Gastrocnemius medialis (tissue), 4 donors: ENCODE measurements at places on chromosomes 11 and 22. TPM values are rescaled to one million over a fixed set of nuclear protein-coding genes. Genes with fewer than 3 reads are reported as not detected.
A peak's percentile ranks its signal among the peaks of the same experiment; 100 is the strongest.

DNA sequence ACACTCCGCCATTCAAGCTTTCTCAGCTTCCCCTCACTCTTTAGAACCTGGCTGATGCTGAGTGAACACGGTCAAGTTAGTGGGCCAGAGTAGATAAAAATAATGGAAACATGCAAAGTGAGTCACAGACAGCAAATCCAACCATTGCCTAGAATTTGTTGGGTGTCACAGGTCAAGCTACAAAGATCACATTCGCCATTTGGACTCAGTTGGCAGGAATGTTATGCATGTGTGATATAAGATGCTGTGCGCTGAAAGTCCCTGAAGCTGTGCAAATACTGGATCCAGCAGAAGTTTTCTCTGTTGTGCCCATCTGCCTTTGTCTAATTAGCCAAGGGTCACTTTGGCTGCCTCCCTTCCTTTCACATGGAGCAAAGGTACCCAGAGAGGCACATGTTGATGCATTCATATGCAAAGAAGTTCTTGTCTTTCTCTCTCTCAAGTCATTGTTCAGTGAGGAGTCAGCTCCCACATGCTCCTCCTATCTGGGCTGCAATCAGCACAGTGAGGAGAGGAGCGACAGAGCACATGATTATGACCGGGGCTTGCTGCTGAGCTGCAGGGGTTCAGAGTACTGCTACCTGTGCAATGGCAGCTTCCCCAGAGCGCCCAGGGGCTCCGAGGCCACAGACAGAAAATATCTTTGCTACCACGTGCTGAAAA is 39.7 kb downstream of the FLI1 start:
- no peak for DNase-seq

DNA sequence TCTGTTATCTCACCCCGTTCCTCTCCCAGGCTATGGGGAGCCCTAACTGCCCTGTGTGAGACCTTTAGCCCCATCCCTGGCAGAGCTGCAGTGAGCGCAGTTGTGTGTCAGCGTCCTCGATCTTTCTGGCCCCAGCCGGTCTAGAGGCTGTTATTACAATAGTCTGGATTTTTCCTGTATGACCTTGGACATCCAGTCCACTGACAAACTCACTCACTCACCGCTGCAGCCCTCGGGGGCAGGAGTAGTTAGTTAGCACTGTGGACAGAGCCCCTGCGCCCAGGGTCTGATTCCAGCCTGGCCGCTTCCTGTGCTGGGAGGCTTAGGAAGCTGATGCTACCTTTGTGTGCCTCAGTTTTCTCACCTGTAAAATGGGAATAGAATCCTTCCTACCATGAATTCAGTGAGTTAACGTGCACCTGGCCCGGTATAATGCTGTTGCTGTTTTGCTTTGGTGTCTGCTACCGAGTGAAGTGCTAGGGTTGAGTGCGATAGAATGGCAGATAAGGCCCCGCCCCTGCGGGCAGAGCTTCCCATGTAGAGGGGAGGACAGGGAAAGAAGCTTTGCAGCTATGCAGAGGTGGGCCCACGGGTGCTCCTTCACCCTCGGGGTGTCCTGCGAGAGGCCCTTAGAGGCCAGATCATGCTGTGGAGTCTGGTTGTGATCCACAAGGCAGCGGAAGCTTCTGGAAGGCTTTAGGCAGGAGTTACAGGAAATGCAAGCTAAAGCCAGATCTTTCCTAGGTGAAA is 3.0 kb downstream of the LRP5 start:
- no peak for DNase-seq

- DNase-seq: no peak
Measured at GRCh38 chr11:45037434-45038005, 86.8 kb upstream of the TP53I11 start.

DNA sequence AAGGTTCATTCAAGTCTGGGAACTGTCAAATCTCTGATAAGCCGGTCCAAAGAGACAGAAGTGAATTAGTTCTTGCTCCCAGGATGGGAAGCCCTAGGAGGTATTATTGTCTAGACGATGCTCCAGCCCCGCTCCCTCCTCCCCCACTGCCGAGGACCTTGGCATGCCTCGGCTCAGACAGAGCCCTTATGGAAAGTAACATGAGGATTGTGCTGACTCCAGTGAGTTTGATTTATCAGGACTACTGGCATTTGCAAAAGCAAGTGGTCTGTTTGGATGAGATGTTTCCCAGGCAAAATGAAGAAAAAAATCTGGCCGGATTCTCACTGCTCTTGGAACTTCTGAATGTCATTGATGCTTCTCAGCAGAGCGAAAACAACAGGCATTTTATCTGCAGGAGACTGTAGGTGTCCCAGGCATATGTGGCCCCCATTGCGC is 341.0 kb downstream of the ETS1 start:
- no peak for DNase-seq

GRCh38 chr11:100681064-100681502 is 6.0 kb upstream of the ARHGAP42 start:
- DNase-seq: peak; percentile 57

DNA sequence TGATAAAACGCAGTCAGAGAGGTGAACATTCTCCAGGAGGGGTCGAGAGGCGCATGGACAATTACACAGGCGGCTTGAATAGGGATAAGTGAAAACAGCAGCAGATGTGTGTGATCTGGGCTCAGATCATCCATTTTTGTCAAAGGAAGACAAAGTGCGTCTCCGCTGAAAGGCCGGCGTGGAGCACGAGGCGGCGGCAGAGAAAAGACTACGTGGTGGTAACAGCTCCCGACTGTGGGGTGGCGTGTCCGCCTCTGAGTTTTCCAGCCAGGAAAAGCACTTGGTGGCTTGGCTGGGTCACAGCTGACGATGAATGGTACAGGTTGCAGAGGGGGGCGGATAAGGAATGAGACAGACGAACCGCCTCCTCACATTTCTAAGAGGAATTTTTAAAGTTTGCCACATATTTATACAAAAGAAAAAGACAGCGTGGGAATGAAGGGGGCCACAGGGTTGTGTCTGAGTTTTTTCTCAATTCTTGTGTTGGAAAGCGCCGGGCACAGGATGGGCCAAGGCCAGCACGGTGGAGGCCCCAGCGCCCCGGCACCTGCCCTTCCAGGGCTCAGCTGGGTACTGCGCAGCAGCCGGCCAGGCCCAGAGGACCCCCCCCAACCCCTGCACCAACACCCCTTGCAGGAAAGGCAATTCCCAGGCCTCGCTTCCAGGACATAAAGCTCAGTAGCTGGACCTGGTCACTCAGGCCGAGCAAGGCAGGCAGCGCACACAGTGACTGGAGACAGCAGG is 80.4 kb downstream of the TRMU start:
- no peak for DNase-seq

GRCh38 chr22:41831383-41831782 is 1.5 kb upstream of the SREBF2 start:
- DNase-seq: no peak

Gene NPAS4
- not detected for total RNA-seq

Gene CD248
- total RNA-seq: 2.8 TPM

DNA sequence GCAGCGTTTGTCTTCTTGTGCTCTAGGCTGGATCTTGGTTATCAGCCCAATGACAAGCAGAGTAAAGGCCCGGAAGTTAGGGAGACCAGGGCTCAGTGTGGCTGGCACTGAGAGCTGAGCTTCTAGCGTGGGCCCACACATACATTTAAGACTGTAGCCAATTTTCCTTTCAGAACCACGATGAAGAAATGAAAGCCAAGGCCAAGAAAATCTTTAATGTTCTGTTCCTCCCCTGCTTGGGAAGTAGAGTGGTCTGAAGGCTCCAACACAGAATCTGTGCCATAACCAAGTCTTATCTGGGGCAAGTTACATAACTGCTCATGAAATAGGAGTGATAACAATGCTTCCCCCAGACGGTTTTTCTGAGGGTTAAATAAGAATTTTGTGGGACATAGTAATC is 4.7 kb upstream of the ST3GAL4 start:
- DNase-seq: no peak

Gene UBTFL1
- total RNA-seq: not detected

DNA sequence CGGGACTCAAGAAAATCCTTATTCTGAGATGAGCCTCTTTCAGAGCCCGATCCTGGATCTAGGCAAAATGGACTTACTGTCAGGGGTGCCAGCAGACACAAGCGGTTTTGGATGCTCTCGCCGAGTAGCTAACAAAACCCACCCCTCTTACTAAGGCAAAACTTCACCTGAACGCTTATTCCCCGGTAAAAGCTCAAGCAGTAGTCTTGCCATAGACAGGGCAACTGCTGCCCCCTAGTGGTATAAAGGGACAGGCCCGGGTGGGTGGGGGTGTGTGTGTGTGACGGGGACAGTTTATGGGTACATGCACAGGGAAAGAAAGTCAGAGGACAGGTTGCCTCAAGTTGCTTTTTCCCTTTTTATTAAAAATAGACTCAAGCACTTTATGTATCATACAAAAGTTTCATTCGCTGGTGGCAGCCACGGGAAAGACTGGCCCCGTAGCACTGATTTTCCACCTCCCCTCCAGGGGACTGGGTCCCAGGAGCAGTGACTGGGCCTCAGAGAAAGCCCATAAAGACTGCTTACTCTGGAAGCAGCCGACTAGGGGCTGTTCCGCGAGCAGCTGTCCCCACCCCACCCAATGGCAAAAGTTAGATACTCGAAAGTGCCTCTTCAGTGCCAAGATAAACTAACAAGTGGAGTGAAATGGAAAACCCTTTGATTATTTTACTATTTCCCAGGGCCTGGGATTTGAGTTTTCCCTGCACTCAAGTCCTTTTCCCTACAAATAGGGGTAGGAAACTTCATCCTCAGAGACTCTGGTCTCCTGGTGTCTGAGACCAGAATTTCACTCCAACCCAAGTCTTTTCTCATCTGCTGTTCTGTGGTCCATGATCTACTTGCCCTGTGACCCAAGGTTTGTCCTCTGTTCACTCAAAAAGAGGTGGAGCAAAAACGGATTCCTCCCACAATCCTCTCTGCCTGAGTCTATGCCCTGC is 4.7 kb downstream of the YPEL4 start:
- peak; percentile 66 for DNase-seq

DNA sequence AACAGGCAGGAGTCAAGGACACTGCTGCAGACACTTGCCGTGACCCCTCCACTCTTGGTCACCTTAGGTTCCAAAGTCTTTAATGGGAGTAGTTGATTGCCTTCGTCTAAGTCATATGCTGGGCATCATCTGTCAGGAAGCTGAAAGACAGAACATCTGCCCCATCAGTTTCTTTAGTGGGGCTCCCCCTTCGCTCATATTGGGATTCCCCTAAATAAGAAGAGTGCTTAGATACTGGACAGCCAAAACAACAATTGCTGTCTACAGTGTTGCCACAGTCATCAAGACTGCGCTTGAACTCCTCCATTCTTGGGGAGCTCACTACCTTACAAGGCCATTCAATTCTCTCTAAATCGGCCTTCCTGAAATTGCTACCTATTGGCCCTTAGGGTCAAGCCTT is 58.5 kb downstream of the UBASH3B start:
- no peak for DNase-seq
